ENCODE measurements at places on chromosomes 5 and 9.

DNA sequence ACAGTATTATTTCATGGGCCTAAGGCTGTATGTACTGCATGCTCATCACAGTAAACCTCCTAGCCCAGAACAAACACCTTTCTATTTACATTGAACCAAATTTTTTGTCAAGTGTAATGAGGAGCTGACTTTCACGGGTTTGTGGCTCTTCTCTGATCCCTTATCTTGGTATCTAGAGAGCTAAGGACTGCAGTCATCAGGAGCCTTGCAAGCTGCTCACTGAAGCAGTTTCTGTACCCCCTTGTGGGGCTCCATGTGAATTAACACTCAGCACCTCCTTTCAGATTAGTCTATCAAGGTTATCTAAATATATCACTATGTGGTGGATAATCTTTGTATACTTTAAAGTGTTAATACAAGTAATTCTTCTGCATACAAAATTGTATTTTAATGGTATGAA is 108.2 kb downstream of the AUH start:
- no peak for DNase-seq

- no peak for DNase-seq
Observed at GRCh38 chr5:26237489-26237888, 800.9 kb downstream of the CDH9 start.

GRCh38 chr9:5446451-5447236 is 3.7 kb upstream of the CD274 start:
- no peak for DNase-seq

GRCh38 chr5:169296419-169297143 is 4.4 kb downstream of the SLIT3 start:
- DNase-seq = no peak

DNA sequence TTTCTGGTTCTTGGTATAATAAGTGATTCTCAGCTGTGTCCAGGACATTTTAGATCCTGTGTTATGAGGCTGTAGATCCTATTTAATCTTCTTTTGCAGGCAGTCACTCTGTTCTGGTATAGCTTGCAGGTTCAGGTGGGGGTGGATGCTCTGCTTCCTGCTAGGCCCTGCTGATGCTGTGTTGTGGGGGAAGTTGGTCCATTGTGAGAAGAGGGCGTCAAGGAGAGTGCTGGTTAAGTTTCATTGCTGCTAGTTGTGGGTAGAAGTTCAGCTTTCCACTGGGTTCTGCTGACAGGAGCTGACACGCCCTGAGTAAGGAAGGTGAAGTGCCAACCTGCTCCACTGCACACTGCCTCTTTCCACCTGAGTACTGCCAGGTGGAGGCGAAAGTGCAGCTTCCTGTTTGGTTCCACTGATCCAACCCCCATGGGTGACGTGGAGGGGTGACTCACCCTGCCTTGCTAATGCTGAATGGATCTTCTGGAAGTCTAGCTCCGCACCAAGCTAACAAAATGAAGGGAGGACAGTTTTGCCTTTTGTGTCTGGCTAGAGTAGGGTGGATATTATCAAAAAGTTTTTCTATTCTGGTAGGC is 16.3 kb downstream of the NMRK1 start:
- DNase-seq = no peak

- no peak for DNase-seq
Observed at GRCh38 chr5:96080557-96080956, 118.9 kb upstream of the ELL2 start.

- DNase-seq = no peak
Observed at GRCh38 chr9:5326187-5326586, 13.5 kb downstream of the RLN1 start.
